ENCODE measurements at places on chromosomes 12 and 14. TPM values are rescaled to one million over a fixed set of nuclear protein-coding genes. Genes with fewer than 3 reads are reported as not detected.

DNA sequence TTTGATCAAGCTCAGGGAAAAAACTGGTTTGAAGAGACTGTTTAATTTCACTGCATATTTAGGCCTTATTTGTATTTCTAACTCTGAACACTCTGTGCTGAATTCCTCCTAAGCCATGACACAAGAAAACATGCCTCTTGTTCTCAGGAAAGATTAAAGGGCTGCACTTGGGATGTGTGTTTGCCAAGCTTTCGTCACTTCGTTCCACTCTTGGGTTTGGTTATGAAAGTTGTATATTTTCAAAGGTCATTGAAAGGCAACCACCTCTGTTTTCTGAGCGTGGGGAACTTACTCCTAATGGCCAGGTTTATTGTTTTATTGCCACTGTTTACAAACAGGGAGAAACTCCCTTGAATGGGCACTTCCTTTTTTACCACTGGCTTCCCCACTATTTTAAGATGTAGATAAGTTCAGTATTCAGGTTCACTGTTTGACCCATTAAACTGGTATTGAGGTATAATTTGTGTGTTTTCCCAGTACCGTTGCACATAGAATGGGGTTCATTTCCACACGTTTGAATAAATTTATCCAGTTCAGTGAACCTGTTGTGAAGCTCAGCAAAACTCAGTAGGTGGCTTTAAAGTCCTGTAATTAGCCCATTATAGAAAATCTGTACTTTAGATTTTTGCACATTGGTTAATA lies 65.3 kb downstream of the NKX2-1 start:
- H3K27me3 ChIP-seq = peaks cover 3% of the 10 kb centered on the region
- DNase-seq = no peak
- H3K4me1 ChIP-seq = no peaks in the 10 kb centered on the region
- no peaks in the 10 kb centered on the region for H3K36me3 ChIP-seq
- H3K27ac ChIP-seq = no peak overlapping the region

Gene PRH2
- not detected for total RNA-seq

Gene GALNT8
- total RNA-seq = 1.6 TPM

Gene GUCY2C
- 1.3 TPM for total RNA-seq

DNA sequence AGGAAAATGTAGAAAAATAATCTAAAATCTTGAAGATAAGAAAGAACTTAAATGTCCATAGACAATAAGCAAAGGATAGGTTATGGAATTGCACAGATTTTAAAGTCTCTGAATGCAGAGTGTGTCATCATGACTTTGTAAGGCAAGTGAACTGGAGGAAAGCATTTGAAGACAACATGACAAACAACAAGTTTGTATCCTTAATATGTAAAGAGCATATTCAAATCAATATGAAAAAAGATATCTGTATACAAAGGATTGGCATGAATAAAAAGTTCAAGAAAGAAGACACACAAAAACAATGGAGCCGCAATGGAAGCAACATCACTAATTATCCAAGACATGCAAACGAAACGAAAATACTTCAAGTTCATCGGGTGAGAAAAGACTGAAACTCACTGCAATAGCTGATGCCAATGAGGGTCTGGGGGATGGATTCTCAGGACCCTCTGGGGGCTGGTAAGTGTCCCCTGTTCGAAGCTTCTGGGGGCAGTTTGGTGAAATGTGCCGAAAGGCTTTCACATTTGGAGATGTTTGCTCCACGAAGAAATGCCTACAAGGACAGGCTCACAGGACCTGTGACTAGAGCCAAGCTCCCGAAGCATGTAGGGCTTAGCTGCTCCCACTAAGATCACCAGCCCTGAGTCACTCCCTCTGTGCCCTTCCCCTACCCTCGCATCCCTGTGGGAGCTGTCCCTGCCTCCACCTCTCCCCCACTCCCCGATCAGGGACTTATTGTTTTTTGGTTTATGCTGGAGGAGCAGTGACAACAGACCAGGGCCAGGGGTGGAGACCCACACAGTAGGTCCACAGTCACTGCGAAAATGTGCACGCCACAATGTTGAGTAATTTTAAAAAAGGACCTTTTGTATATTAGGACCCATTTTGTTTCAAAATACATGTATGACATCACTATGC lies 345.7 kb upstream of the SFSWAP start:
- H3K4me1 ChIP-seq = no peaks in the 10 kb centered on the region
- no peak overlapping the region for H3K27ac ChIP-seq
- H3K36me3 ChIP-seq = no peaks in the 10 kb centered on the region
- no peak for DNase-seq
- no peak overlapping the region for H3K4me3 ChIP-seq
